ENCODE measurements at places on chromosomes 13 and 19.
A peak's percentile ranks its signal among the peaks of the same experiment; 100 is the strongest.

- DNase-seq, result no peak
These were observed 166.4 kb upstream of the RNF113B start for GRCh38 chr13:98343461-98343860.

- no peak for DNase-seq
These were observed 3.4 kb downstream of the SLITRK1 start for GRCh38 chr13:83878691-83879430.

GRCh38 chr19:15304140-15304705 is 28.1 kb downstream of the BRD4 start:
- peak; percentile 39 for DNase-seq

GRCh38 chr19:49597703-49597974 is 6.7 kb downstream of the PRR12 start:
- DNase-seq, result no peak

DNA sequence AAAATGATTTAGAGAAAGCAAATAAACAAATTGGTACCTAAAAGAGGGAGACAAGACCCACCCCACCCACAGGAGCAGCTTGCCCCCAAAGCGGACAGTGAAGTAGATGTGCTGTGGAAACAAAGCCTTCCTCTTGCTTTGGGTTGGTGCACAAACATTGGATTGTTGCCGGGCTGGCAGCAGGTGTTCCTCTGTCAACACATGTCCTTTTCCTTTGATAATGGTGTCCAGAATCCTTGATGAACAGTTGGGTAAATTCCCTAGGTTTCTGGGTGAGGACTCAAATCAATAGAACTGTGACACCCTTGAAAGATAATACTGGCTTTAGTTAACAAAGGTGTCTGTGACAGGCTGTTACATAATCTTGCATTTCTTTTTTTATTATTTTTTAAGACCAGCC is 311.8 kb downstream of the SPRY2 start:
- DNase-seq, result no peak

- DNase-seq, result no peak
These were observed 7.1 kb upstream of the EPN1 start for GRCh38 chr19:55667958-55668357.

- no peak for DNase-seq
These were observed 96.9 kb downstream of the NBEA start for GRCh38 chr13:35039012-35039411.

DNA sequence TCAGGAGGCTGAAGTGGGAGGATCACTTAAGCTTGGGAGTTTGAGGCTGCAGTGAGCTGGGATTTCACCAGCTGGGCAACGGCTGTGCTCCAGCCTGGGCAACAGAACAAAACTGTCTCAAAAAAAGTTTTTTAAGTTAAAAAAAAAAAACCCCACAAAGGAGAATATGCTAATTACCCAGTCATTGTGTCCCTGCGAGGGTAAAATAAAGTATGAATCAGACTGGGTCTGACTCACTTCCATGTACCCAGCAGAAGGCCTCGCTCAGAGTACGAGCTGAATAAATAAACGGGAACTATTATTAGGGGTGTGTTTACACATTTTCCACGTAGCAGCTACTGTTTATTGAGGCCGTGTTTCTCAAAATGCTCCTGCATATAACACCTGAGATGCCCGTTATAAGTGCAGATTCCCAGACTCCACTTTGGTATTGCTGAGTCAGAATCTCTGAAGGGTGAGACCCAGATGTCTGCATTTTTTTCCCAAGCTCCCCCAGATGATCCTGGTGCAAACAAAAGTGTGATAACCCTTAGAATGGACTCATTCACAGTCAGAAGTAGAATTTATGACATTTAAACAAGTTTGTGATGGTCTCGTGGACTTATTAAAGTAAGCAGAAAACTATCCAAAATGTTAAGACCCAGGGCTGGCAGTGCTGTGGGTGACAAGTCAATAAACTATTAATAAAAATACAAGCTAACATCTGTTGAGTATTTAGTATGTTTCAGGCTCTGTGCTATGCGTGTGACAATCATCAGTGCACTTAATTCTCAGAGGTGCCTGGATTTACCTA is 28.2 kb downstream of the KCNC3 start:
- DNase-seq, result peak; percentile 75

DNA sequence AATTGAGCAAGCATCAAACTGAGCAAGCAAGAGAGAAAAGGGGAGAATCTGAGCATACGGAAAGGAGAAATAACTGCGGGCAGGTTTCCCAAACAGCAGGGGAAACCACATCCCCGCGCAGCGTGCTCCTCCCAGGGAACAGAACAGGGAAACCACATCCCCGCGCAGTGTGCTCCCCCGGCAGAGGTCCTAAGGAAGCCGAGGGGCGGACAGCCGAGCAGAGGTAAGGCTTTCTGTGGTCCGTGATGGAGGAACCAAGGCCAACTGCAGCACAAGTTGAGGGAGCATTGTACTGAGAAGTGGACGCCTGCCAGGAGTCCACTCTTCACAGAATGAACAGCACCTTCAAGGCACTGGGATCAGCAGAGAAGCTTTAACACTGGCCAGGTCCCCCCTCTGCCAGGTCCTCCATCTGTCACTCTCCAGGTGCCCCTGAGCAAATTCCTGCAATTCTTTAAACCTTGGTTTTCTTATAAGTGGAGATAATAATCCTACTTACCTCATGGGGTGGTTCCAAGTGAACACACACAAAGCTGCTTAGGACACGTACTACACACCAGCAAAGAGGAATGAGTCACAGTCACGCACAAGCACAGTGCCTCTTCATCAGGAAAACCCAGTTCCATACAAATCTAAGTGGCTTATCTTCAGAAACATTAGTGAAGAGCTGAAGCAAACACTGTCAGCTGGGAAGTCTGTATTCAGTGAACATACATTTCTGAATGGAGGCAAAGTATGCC is 23.0 kb upstream of the LAMP1 start:
- DNase-seq, result no peak

DNA sequence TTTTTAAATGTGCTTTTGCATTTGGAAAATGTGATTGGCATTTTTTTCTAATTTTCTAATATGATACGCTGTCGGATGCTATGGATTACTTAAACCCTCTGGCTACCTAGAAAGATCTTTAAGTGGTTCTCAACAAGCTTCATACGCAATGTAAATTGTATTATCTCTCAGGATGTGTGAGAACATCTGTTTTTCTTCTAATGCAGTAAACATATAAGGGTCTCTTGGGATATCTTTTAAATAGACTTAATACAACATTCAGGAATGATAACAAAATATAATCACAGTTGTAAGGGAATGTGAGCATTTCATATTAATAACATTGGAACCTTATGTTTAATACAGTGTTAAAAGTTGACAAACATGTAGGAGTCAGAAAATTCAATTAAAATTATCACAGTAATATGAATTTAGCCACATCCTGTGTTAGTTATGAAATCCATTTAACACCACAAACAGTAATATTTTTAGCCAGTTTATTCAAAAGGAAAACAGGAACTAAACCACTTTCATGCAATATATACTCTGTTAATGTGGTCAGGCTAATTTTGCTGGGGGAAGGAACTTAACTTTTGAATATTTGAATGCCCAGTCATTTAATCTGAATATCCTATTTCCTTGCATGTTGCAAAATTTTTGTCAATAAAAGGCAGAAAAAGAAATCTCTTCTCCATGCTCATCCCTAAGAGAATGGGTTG is 15.0 kb upstream of the ALOX5AP start:
- peak; percentile 51 for DNase-seq

- DNase-seq, result no peak
These were observed 176.5 kb downstream of the CACNA1A start for GRCh38 chr19:13329766-13330165.

DNA sequence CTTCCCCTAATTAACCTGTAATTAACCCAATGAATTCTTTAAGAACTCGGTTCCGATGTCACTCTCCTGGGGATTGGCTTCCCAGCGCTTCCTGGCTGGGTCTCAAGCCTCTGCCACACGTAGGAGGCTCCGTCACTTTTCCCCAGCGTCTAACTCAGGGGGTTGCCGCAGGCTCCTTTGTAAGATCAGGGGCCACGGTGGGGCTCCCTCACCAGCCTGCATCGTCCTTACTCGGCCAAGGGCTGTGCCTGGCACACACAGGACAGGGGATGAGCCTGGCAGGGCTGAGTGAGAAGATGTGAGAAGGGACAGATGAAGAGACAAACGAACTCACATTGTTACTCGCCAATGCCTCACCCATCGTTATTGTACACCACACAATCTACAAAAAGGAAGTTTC is 20.9 kb upstream of the ATP11A start:
- DNase-seq, result no peak

DNA sequence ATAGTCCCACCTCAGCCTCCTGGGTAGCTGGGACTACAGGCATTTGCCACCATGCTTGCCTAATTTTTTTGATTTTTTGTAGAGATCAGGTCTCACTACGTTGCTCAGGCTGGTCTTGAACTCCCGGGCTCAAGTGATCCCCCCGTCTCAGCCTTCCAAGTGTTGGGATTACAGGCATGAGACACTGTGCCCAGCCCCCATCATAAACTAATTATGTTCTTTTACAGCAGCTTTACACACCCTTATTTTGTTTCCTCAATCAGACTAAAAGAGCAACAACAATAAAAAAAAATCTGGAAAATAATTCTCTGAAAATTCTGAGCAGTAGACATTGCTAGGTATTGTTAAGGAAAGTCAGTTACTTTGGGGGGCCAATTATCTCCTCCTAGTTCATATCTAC is 35.7 kb downstream of the STARD13 start:
- DNase-seq, result no peak

GRCh38 chr19:3493651-3494050 is 6.8 kb downstream of the DOHH start:
- no peak for DNase-seq

GRCh38 chr13:101654883-101655282 is 202.4 kb downstream of the ITGBL1 start:
- no peak for DNase-seq

- no peak for DNase-seq
These were observed 230.5 kb downstream of the FGF9 start for GRCh38 chr13:21901336-21901735.

GRCh38 chr13:28320884-28321574 is 173.9 kb downstream of the FLT1 start:
- DNase-seq, result no peak

DNA sequence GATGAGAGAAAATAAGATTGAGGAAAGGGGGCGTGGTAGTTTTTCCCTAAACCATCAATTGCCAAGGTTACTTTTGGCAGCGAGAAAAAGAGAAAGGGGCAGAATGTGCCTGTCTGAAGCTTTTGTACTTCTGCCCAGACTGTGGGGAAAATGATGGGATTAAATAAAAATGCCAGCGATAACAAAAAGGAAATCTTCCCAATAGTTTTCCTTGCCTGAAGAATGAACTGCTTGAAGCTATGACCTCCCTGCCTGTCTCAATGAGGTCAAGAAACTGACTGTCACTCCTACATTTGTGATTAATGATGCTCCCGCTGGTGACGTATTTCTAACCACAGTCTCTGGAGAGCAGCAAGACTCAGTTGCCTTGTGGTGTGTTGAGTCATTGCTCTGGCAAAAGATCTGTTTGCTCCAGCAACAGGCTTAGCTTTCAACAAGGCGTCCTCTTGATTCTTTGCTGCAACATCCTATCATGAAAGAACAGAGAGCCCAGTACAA is 1051.5 kb downstream of the DIAPH3 start:
- no peak for DNase-seq

- no peak for DNase-seq
These were observed 48.4 kb upstream of the SPRY2 start for GRCh38 chr13:80389073-80390038.

DNA sequence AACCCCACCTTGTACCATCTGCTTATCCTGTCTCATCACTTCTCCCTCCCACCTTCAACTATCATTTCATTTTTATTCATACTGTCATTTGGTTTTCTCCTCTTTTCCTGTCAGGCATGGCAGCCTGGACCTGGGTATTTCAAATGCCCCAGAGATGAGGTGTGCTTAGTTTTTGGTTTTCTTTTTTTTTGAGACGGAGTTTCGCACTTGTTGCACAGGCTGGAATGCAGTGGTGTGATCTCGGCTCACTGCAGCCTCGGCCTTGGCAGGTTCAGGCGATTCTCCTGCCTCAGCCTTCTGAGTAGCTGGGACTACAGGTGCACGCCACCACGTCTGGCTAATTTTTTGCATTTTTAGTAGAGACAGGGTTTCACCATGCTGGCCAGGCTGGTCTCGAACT is 5.8 kb downstream of the PDS5B start:
- no peak for DNase-seq

DNA sequence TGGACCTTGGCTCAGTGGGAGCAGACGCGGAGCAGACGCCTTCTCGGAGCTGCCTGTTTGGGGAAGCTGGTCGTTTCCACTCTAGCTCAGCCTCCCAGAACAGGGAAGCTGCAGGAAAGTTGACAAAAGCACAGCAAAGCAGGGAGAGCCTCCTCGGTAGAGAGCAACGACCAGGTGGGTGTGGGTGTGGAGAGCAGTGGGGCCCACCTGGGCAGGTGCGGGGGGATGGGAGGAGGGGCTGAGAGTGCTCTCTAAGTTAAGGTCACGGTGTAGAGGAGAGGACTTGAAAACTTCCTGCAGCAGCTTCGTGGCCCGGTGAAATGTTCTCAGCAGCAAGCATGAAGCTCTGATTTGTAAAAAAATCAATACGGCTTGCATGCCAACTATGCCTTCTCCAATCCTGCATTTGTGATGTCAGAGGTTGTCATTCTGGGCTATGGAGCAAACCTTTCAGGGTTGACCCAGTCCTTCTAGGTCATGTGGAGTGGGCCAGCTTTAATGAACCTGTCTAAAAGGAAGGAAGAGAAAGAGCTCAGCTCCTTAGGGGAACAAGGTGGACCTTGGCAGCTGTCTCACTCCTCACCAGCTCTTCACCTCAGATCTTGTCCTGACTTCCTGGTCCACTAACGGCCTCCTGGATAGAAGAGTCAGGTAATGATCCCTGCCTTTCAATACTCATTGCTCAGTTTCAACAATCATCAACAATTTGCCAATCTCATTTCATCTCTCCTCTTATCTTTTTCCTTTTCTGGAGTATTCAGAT is 85.8 kb upstream of the UBL3 start:
- DNase-seq, result peak; percentile 13

- DNase-seq, result no peak
These were observed 6.8 kb downstream of the WDFY2 start for GRCh38 chr13:51590971-51591627.

- DNase-seq, result no peak
These were observed 158.1 kb upstream of the TSC22D1 start for GRCh38 chr13:44734201-44734707.

- DNase-seq, result no peak
These were observed 4.1 kb upstream of the ZIC5 start for GRCh38 chr13:99975626-99976025.

GRCh38 chr19:2055931-2056836 is 5.1 kb upstream of the MKNK2 start:
- DNase-seq, result peak; percentile 51
